Stimulated activated naive CD8-positive, alpha-beta T cell treated with anti-CD3 and anti-CD28 coated beads, Interleukin-15, amount 100 ng/mL, for 72 hours (primary cell): ENCODE measurements at places on chromosomes 2 and 18.
A peak's percentile ranks its signal among the peaks of the same experiment; 100 is the strongest.

DNA sequence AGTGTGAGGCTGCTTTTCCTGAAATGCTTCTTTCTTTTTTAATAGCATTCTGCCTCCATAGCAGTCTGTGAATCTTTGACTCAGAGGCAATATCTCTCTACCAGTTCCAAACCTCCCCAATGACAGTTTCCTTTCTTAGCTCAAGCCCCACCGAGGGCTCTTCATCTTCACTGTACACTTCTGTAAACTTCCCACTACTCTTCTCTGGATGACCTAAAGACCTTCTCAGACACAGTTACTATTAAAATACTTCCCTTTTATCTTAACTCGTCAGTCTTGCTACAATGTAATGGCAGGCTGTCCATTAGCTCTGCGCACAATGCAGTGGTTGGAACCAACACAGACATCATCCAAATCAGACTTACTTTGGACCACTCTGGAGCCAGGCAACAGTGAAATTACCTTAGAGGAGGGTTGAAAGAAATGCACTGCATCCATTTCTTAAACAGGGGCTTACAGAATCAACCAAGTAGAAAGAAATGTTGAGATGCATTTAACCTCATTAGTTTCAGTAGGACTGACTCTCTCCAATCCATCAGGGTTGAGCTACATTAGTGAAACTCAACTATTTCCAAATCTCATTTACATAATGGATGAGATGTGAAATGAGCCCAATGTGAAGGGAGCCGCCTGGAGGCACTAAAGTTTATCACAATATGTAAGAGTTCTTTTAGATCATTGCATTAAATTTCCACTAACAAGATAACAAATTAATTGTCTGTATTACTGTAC, 343.8 kb downstream of the SETBP1 start:
- DNase-seq, result no peak

- peak; percentile 34 for DNase-seq
Measured at GRCh38 chr2:33272001-33272400, 204.4 kb upstream of the RASGRP3 start.

DNA sequence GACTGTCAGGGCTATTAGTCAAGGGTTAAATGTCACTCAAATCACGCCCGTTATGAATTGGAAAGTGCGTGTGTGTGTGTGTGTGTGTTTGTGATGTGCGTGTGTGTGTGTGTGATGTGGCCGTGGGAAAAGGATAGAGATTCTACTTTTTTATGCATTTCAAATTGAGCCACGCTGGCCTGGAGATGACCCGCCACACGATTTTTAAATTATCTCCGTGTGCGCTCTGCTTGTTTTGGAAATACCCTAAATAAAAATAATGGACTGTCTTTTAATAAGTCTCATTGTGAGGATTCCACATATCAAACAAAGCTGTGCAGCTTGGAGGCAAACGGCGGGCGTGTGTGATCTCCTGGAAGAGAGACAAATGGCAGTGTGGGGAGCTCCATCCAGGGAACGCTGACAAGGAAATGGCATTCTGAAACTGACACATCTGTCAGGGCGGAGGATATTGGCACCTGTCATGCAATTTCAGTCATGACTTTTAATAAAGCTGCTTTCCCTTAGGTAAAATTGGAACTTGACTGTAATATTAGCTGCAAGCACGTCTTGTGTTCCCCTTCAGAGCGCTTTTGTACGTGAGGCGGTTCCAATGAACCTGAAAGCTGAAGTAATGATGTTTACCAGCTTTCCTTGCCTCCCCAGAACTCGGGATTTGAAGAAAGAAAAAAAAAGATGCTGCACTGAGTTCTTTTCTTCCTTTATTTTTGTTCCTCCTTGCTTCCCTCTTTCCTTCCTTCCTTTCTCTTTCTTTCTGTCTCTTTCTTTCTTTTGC, 381.8 kb upstream of the SMIM21 start:
- DNase-seq, result no peak

DNA sequence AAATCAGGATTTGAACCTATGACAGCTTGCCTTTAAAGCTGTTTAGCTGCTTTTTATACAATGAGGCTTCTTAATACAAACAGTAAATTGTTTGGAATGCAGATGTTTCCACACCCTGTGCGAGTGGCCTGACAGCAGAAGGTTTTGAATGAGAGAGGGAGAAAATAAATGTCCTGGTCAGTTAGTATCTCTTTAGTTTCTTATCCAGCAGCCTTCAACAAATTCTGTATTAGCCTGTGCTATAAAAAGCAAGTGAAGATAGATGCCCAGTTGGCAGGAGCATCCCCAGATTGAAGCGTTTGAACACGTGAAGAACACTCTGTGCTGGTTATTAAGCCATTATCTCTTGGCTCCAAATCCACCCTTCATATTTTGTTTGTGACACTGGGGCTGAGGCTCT, 70.6 kb downstream of the CERS6 start:
- no peak for DNase-seq

GRCh38 chr2:216765761-216766262, 70.5 kb upstream of the IGFBP5 start:
- no peak for DNase-seq

- DNase-seq, result no peak
Measured at GRCh38 chr2:152468899-152469692, 134.1 kb downstream of the FMNL2 start.

DNA sequence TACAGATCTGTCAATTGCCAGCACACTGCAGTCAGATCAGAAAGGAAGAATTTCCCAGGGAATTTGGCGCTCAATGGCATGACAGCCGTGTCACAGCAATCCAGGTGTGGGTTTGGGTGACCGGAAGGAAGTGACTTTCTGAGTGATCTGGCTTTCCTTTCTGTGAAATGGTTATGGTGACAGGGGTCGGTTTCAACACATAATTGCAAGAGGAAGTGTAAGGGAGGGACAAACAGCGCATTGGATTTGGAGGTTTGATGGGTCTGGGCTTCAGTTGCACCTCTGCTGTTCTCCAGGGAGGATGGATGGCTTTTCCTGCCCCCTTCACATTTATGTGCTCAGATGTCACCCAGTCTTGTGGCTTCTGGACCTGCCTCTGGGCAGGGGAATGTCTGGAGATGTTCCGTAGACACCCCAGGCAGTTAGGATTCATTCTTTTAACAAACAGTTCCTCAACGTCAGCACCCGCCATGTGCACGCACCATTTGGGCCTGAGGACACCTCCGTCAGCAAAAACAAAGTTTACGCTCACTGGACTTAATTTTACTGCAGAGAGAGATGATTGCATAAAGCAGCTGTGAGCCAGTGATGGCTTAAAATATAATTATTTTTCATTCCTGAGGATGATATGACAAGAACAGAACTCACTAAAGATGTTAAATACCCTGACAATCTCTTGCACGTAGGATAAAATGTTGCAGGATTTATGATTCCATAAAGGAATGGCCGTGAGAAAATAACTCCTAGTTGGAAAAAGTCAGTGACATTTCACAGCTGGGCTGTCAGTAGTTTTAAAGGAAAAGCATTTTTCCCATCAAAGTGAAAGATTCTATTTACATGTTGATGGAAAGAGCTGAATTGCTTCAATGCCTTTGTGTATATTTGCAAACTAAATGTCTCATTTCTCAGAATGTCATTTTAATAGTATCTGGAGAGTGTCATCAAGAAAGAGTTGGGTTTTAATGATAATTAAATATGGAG, 36.9 kb downstream of the MBP start:
- no peak for DNase-seq

DNA sequence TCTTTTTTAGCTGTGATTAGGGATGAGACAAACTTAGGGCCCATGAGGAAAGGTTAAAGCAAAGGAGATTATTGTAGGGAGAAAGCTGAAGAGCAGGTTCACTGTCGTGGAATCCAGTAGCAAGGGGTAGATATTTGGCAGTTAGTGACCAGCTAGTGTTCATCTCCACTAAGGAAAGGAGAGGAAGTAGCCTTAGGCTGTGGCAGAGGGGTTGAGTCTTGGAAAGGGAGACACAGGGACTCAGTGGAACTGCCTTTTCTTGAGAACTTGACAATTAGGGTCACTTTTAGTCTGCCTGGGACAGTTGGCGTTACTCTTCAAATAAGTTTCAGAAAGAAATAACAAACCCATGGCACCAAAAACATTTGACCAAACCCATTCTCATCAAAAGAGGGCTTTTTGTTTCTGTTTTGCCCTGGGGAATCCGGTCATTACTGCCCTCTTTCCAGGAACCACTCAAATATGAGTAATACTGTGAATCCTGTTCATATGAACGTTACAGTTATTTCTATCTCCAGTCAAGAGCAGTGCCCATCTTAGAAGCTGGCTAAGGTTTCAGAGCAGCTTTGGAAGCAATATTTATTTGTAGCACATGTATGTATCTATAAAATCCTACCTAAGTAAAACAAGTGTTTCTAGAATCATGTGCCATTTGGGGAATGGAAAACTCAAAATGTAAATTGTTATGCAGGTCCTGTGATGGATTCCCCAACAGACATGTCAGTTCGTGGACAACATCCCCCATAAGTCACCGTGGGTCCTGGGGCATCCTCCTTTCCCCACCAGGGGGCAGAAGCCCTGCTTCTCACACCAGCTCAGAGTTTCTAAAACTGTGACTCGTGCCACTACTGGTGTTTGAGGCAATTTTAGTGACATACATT, 77.3 kb upstream of the PHLPP1 start:
- DNase-seq, result peak; percentile 58

- DNase-seq, result no peak
Measured at GRCh38 chr2:44290261-44290660, 15.0 kb downstream of the SLC3A1 start.

- DNase-seq, result no peak
Measured at GRCh38 chr2:54419388-54419787, 36.7 kb upstream of the SPTBN1 start.

DNA sequence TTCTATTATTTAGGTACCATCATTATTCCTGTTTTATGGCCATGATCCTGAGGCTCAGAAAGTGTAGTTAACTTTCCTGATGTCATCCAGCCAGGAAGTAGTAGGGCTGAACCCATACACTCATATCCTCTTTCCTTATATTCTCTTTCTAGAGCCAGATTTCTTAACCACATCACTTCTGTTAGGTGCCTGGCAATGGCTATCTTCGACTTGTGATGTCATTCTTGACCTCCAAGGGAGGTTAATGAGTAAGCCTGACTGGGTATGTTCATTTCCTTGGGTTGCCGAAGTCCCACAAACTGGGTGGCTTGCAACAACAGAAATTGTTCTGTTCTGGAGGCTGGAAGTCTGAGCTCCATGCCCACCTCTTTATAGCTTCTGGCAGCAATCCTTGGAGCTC, 43.4 kb downstream of the ITGB6 start:
- DNase-seq, result no peak

DNA sequence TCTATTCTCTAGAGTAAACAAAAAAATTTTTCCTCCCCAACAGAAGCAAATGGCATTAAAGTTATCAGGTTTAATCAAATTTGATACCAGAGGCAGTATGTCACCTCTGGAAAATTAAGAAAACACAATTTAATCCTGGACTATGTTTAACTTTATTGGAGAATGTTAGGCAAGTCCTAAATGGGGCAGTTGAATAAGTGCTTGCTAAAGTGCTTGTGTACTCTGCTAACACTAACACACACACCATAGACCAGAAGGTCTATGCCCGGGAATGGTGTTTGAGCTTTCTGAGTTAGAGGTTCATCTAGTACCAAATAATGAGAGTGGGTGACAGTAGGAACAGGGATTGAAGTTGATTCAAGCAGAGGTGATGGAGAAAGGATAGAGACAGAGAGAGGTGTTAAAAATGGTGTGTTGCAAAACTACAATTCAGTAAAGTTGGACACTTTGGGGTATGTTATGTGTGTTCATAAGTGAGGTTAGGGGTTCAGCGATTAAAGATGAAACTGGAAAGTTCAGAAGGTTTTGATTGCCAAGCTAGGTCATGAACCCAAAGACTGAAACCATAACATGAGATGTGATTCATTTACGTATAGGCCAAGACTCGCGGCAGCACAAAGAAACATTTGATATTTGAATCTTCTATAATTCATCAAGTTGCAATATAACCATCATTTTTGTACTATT, 40.5 kb upstream of the PEX13 start:
- DNase-seq, result no peak

DNA sequence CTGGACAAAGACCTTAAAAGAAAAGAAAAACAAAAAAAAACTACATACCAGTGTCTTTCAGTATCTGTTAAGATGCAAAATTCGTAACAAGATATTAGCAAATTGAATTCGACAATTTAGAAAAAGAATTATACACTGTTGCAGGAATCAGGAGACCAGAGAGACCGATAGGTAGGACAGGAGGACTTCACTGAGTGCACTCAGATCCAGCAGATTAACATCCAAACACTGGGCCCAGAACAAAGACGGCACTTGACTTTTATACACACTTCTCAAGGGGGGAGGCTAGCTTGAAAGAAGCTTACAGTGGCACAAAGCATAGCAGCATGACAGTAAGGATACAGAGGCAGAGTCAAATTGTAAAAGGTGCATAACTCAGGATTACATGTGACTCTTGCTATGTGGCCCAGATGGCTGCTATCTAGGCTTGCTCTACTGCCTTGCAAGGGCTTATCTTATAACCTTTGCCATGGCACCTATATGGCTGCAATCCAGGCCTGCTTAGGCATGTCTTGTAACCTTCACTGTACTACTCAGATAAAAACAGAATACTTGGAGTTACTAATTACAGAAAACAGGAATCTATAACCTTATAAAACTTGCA, 507.3 kb upstream of the LRRTM4 start:
- DNase-seq, result no peak

- DNase-seq, result no peak
Measured at GRCh38 chr18:78542204-78542603, 437.4 kb upstream of the SALL3 start.

- no peak for DNase-seq
Measured at GRCh38 chr2:233598952-233599351, 18.5 kb upstream of the UGT1A8 start.

DNA sequence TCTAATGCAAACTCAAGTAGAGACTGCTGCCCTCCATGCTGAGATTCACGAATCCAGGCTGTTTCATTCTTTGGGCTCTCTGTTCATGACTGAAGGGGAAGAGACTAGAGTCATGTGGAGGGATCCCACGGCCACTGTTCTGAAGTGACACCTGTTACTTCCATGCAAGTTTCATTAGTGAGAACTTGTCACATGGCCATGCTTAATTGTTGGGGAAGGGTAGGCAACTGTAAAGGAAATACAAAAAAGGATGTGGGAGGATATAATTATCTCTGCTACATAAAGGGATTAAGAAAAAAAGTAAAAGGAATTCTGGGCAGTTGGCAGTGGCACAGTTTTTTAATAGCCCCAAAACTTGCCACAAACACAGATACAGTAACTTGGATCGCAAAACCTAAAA, 28.0 kb upstream of the PSME4 start:
- no peak for DNase-seq

- DNase-seq, result no peak
Measured at GRCh38 chr2:202064171-202064880, 8.7 kb upstream of the KIAA2012 start.

GRCh38 chr2:25977768-25978167, 4.5 kb downstream of the KIF3C start:
- no peak for DNase-seq

GRCh38 chr18:39406941-39407340, 1841.3 kb upstream of the CELF4 start:
- no peak for DNase-seq
